Activated naive CD4-positive, alpha-beta T cell treated with Interleukin-2 at 50 U/mL for 16 hours (primary cell): ENCODE measurements at places on chromosomes 6 and 20.

DNA sequence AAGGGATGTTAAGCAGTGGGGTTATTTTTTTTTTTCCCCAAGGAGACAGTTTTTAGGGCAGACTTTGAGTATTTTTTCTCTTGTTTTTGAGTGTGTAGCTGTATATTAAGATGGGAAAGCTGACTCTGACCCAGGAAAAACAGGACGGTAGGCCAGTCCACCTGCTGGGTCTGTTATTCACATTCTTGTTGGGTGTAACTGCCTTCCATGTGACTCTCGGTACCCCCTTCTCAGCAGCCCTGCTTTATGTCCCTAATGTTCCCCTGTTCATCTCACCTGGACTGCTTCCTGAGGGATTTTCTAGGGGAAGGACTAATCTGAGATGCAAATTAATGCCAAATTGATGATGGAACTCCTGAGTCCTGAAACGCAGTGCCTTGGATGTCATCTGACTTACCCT is 21.9 kb downstream of the FOXO3 start:
- no peak for DNase-seq

DNA sequence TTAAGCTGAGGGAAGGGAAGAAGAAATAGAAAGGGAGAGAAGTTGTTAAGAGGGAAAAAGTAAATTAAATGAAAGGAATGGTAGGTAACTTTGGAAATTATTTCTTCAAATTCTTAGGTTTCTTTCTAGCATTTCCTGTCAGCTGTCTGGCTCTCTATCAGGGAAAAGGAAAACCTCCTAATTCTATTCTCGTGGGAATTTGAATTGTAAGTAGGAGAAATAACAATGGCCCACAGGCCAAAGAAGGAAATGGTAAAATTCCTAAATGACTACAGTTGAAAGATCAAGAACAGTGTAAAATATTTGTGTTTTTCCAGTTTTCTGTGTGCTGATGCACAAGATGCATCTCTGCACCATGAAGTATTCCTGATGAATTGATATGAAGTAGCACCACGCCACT is 173.0 kb downstream of the IBTK start:
- DNase-seq: no peak

GRCh38 chr20:1469306-1469905 is 2.8 kb upstream of the NSFL1C start:
- DNase-seq: no peak

GRCh38 chr20:59171986-59172385 is 8.4 kb downstream of the ZNF831 start:
- DNase-seq: no peak
